ENCODE measurements at places on chromosomes 5 and 9.

- DNase-seq: no peak
These were observed 15.9 kb downstream of the FBXW5 start for GRCh38 chr9:136928591-136928990.

- no peak for DNase-seq
These were observed 170.4 kb downstream of the SYK start for GRCh38 chr9:90972057-90972456.

GRCh38 chr9:68651280-68651893 is 53.7 kb upstream of the PIP5K1B start:
- DNase-seq: no peak

DNA sequence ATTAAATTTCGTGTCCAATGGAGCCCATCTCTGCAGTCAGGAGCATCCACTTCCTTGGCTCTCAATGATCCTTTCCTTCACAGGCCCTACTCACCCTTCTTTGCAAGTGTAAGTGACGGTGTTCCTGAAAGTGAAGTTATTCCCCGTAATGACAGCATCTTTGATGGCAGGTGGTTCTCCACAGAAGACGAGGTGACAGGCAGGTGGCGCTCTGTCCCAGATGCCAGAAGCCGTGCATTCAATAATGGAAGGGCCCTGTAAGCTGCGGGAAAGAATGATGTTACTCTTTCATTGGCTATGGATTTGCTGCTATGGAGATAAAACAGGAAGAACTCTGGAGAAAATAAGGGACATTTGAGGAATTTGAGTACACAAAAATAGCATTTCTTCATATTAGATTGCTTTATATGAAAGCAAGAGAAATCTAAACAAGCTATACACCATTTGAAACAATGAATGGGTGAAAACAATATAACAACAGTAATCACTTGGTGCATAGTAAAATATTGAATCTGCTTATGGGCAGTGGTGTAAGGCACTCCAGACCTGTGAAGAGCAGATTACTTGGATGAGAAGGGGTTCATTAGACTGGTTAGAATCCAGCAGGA is 89.9 kb upstream of the TXNDC8 start:
- no peak for DNase-seq

DNA sequence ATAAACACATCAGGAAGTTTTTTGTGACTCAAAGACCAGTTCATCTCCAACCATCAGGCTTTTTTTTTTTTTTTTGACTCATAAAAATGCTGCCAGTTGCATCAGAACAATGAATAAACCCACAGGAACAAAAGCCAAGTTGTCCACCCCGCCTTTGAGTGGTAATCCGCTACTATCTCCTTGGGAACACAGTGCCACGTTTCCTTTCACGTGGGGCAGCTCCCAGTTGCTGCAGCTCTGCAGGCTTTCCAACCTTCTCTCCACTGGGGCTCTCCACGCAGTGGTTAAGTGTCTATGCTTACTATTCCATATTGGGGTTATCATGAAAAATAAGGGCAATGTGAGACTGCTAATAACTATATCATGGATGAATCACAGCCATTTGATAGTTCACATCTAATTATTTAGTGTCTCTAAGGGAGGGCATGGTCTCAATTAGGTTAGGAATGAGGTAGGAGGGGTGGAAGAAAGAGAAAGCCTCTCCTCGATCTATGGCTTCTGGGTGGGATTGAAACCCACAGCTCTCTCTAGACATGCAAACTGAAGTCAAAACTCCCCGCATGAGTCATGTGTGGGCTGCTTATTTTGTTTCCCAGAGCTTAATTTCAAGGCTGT is 55.8 kb upstream of the ACTBL2 start:
- no peak for DNase-seq
